Activated CD4-positive, alpha-beta T cell treated with anti-CD3 and anti-CD28 coated beads for 24 hours (primary cell): ENCODE measurements at places on chromosomes 3 and 15.

- no peak for DNase-seq
These were observed 19.3 kb downstream of the TBC1D21 start for GRCh38 chr15:73892446-73893226.

GRCh38 chr3:123388811-123389627 is 59.9 kb downstream of the ADCY5 start:
- DNase-seq = no peak

DNA sequence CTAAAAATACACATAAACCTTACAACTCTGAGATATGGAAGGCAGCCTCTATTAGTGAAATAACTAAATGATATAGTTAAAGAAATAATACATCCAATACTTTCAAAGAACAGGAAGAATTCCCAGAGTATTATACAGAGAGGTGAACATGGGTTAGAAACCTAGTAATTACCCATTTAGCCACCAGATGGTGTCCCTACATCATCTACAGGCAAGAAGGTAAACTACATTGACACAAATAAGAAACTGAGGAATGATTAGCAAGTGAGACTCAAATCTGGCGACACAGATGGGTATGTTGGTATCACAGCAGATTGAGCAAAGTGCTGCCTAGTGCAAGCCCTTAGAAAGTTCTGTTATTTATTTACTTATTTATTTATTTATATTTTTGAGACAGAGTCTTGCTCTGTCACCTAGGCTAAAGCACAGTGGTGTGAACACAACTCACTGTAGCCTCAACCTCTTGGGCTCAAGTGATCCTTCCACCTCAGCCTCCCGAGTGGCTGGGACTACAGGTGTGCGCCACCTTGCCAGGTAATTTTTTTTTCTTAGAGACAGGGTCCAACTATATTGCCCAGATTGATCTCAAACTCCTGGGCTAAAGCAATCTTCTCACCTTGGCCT is 28.2 kb downstream of the NEK4 start:
- no peak for DNase-seq

DNA sequence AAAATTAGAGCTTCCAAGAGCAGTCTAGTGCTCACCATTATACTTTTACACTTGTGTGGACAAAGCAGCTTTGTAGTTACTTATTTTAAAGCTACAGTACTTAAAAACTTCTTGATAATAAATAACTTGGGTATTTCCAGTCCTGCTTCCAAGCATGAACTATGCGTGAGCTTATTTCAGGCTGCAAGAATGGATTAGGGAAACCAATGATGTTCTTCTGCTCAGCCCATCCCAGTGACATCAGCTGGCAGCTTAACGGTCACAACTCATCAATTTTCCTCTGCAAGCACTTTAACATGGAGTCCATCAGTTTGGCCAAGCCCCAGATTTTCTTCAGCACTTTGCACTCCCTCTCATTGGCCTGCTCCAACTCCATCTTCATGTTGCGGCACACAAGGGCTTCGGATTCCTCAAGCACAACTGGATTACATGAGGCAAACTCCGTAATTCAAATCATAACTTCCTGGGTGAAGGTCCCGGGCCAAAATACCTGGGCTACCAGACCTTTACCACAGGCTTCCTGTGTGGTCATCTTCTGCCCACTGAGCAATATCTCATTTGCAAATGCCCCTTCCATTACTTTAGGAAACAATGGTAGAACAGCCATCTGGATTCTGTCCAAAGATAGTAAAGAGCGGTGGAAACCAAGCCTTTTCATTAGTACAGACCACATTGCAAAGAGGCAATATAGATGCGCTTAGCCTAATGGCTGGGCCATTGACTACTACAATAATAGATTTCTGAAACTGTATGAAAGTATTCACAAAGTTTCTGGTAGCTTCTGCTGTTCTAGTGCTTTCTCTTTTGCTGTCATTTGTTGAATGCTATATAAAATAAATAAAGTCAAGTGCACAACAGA is 87.5 kb upstream of the DAZL start:
- DNase-seq = no peak

GRCh38 chr15:36529296-36530011 is 50.0 kb upstream of the CDIN1 start:
- no peak for DNase-seq

DNA sequence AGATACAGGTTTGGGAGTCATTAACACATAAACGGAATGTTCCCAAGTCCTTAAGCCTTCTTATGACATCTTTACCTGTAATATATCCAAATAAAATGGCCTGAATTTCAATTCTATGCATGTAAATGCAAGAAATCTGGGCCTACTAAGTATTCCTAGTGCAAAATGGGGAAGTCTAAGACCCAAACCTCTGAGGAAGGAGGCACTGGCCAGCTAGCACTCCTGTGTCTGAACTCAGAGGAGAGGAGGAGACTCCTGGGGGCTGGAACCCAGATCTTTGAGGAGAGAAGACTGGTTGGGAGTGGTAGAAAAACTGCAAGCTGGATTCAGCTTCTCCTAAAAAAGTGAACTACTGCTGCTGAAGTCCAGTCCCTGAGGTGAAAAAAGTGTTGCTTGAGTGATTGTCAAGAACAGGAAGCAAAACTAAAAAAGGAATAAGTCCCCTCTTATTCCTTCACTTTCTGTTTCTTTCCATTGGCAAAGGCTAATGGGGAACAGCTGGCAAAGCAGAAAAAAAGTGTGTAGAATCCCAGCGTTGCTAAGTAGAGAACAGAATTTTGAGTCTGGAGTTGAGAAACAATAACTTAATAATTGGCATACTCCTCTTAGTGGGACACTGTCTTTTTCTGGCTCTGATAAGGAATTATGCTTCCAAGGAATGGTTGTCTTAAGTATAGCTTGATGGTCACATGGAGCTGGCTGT is 54.8 kb upstream of the ATP2C1 start:
- no peak for DNase-seq

- DNase-seq = no peak
These were observed 137.2 kb downstream of the RPL22L1 start for GRCh38 chr3:170732660-170733245.

- DNase-seq = no peak
These were observed 46.1 kb downstream of the SOX2 start for GRCh38 chr3:181757694-181758306.

- DNase-seq = peak; percentile 85
These were observed at the start of gene COMMD4 for GRCh38 chr15:75335705-75336355. COMMD4 (plus strand) TSS chr15:75336063; CDS start chr15:75336090, 27 bp downstream.

- DNase-seq = no peak
These were observed 35.2 kb upstream of the TNIK start for GRCh38 chr3:171495413-171495812.

GRCh38 chr3:69558912-69559311 is 173.0 kb upstream of the FRMD4B start:
- no peak for DNase-seq

- DNase-seq = no peak
These were observed 4.6 kb upstream of the TSPAN3 start for GRCh38 chr15:77075528-77075927.

DNA sequence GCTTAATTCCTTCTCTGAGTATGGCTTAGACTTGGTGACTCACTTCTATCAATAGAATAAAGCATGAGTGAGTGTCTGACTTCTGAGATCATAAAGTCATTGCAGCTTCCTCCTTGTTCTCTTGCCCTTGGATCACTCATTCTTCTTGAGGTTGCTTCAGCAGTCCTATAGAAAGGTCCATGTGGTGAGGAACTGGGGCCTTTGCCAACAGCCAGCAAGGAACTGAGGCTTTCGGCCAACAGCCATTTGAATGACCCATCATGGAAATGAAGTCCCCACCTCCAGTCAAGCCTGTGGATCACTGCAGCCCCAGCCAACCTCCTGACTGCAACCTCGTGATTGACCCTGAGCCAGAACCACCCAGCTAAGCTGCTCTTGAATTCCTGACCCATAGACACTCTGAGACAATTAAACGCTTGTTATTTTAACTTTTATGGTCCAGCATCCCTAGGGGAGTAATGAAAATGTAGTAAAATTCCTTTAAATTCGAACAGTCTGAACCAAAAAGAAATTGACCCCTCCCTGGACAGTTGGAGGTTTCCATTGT is 84.5 kb downstream of the WDR76 start:
- no peak for DNase-seq

DNA sequence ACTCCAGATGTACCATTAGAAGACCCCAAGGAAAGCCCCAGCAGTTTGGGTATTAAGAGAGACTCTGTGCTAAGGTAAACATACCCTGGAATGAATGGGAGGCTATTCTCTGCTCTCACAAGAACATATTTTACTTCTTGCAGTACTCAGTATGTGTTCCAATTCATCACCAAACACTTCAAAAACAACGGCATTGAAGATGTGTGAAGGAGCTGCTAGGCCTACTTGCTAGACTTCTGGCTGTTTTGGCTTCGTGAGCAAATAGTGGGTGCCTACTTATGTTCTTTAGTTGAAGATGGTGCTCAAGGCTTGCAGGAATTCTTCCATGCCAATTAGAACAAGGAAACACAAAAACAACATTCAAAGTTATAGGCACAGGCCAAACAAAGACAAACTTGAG is 514.5 kb downstream of the ROBO1 start:
- DNase-seq = no peak

GRCh38 chr3:197866035-197866434 is 75.0 kb downstream of the LRCH3 start:
- DNase-seq = no peak

DNA sequence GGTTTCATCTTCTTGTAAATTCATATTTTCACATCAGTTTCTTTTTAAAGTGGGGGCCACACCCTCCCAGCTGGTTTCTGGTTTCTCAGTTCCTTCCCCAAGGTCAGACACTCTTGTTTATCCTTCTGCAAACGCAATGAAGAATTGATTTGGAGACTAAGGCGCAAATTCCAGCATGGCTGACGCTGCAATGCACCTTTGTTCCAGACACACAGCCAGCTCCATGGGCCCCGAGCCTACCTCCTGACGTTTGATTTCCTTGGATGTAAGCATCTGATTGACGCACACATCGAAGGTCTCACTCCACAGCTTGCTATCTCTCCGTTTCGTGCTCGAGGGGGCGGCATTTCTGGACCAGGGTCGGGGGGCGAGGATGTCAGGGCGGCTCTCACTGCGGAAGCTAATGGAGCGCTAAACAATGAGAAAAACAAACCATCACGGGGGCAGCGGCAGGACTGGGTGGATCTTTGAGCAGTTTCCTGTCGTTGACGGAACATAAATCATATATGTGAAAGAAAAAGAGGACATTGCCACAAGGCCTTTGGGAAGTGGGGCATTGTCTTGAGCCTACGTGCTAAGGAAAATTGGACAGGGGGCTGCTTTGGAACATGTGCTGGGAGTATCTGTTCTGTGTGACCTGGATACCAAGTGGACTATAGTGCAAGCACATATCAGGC is 46.9 kb downstream of the ARHGEF3 start:
- DNase-seq = no peak

DNA sequence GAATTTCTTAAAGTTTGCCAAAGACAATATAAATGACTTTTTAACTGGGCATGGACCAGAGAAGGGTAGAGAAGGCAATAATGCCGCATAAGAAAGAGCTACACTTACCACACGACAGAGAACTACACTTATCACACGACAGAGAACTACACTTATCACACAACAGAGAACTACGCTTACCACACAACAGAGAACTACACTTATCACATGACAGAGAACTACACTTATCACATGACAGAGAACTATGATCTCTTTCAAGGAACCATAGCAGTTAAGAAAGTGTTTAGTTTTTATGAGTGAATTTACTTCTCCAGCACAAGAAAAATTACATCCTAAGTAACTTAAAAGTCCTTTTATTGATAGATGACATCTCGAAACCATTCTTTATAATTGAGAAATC is 32.0 kb downstream of the DCUN1D1 start:
- no peak for DNase-seq

GRCh38 chr3:16841904-16842271 is 42.9 kb upstream of the PLCL2 start:
- DNase-seq = no peak

GRCh38 chr3:166425900-166426611 is 588.8 kb upstream of the BCHE start:
- DNase-seq = no peak

- DNase-seq = no peak
These were observed 7.7 kb upstream of the SYN2 start for GRCh38 chr3:11996480-11996879.

- DNase-seq = no peak
These were observed 28.0 kb upstream of the MAGEF1 start for GRCh38 chr3:184739594-184740505.

DNA sequence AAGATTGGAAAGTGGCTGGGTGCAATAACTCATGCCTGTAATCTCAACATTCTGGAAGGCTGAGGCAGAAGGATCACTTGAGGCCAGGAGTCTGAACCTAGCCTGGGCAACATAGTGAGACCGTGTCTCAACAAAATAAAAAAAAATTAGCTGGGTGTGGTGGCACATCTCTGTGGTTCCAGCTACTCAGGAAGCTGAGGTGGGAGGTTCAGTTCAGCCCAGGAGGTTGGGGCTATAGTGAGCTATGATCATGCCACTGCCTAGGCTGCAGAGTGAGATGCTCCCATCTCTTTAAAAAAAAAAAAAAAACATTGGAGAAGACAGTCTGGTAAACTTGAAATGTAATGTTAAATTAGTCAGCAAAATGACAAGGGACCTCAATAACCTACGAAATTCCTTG is 57.9 kb downstream of the STAG1 start:
- DNase-seq = no peak

DNA sequence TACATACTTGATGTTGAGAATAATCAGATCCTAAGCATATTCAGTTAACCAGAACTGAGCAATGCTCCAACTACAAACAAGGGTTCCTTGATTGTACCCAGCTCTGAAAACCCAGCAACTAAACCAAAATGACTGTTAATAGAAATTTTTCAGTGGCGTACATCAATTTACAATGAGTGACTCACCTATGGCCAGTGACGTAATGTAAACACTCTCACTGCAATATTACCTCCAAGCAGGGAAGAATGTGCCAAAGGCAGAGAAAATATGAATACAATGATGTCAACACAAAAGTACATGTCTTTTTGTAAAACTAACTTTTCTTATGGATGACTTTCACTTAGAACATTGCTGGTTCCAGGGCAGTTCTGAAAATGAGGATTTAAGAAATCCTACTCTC is 611.3 kb downstream of the EDEM1 start:
- no peak for DNase-seq

DNA sequence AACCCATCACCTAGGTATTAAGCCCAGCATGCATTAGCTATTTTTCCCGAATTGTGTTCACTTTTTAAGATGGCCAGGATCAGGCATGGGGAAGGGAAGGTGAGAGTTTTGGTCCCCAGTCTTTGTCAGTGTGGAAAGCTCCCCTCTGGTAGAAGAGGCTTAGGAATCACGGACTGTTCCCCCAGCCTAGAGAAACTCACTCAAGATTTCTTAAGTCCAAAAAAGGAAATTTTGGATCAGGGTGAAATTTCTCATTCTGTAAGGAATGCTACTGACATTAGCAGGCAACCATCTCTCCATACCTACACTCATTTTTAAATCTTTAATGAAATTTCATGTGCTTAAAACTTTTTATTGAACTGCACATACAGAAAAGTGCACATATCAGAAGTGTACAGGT is 70.3 kb upstream of the GALNT15 start:
- no peak for DNase-seq

GRCh38 chr3:164851204-164851603 is 227.1 kb downstream of the SI start:
- no peak for DNase-seq

- no peak for DNase-seq
These were observed 495.3 kb upstream of the AGTR1 start for GRCh38 chr3:148202386-148202785.
